Esophagus muscularis mucosa (tissue), 4 donors: ENCODE measurements at places on chromosomes 13 and 19.

DNA sequence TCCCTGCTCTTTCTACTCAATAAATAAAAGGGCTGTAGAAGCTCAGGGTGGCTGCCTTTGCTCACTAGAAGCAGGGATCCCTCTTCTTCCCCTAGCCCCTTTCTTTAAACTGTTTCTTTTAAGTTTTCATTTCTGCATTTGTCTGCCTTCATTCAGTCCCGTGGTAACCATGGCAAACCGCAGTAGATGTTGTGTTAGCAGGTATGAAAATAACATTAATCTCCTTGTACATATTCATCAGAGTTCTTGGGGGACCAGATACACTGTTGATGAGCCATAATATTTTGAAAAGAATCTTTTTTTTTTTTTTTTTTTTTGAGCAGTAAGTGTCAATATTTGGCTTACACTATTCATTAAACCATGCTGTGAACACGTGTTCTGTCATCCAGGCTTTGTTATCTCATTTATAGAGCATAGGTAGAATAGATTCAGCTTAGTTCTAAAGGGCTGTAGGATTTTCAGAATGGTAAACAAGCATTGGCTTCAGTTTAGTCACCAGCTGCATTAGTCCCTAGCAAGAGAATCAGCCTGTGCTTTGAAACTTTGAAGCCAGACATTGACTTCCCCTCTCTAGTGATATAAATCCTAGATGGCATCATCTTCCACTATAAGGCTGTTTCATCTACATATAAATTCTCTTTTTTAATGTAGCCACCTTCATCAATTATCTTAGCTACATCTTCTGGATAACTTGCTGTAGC lies 59.4 kb upstream of the SPRY2 start:
- no peak for DNase-seq

DNA sequence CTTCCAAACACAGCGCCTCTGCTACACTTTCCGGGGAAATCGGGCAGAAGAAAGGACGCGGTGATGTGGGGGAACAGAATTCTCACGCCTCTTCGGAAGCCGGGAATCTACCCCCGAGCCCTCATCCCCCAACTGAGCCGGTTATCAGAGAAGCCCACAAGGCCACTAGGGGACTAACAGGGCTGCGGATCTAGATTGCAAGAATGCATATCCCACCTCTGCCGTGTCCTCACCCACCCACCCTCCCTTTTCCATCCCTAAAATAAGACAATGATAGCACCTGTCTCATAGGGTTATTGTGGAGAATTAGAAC lies 1.1 kb downstream of the IGFLR1 start:
- no peak for DNase-seq

DNA sequence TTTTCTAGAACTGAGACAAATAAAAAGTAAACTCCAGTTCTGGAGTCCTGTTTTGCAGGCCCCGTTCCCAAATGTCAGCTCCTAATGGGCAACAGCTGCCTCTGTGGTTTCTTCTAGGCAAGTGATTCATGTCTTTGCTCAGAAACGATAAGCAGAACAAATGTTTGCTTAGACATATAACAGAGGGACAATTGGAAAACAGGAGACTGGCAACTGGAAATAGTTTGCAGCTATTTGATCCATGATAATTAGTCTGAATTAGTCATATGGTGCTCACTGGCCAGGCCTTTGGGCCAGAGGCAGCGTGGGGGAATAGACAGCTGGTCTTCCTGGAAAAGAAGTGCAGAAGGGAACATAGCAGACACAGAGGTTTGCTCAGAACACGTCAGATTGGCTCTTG lies 29.2 kb upstream of the TSHZ3 start:
- no peak for DNase-seq

DNA sequence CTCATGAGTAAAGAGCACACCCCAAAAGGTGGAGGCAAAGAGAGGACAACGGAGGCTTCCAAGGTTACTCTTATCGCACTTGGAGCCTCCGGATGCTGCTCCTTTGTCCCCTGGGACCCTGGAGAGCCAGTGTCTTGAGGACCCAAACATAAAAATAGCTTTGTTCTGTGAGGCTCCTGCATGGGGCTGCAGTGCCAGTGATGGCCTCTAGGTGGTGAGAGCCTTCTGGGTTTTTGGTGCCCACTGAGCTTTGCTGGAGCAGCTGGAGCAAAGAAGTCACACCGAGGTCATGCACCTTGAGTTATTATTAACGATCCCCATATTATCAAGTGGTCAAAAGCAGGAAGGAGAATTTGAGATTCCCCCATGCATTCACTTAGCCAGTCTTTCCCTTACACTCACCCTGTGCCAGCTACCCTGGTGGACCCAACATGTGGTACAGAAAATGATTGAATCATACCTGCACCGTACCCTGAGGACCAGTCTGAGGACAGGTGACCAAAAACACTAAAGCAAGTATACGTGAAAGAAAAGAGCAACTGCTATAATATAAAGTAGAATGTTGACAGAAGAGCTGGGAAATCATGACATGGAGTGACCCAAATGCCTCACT lies 41.5 kb downstream of the ZNF682 start:
- no peak for DNase-seq

- DNase-seq = no peak
Measured at GRCh38 chr13:48446464-48446863, 33.6 kb upstream of the LPAR6 start.

GRCh38 chr19:49098795-49099194 lies 13.5 kb downstream of the SNRNP70 start:
- DNase-seq = no peak

DNA sequence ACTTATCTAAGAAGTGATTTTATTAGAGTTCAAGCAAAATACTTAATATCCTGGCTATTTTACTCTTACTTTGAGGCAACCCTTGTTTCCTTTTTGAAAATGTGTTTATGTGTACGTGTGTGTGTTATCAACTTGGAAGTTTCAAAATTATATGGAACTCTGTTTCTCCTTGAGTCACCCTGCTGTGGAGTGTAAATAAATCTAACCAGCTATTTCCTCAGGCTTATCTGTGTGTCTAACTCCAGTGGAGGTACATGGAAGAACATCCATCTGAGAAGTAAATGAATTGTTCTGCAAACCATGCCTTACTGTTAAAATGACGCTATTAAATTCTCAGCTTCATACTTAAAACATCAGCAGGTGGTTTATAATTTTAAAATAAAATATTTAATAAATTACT lies 583.4 kb upstream of the SLITRK5 start:
- no peak for DNase-seq

DNA sequence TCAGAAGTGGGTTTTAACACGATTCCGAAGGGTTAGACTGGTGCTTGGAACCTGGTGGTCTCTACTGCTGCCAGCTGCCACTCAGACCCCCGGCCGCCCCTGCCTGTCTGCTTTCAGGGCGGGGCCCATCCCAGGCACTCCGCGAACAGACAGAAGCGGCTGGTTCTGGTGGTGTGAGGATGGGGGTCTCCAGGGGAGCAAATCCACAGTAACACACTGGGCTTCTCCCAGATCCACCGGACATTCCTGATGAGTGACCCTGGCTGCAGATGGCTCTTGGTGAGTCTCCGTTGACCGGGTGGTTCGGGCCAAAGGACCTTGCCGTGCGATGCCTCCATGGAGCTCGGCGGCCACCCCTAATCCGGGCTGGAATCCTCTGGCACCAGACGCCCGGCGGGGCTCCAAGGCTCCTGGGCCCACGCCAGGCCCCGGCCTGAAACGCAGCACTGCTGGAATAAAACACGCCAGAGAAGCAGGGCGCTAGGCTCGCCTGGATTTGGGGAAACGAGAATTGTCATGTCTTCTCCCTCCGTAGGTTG lies 2.1 kb upstream of the PTBP1 start:
- no peak for DNase-seq

GRCh38 chr13:23918208-23918607 lies 20.9 kb upstream of the C1QTNF9B start:
- no peak for DNase-seq

- DNase-seq = no peak
Measured at GRCh38 chr19:3642987-3643673, 16.5 kb upstream of the CACTIN start.

GRCh38 chr13:73572824-73573223 lies 514.0 kb downstream of the KLF5 start:
- DNase-seq = no peak

GRCh38 chr19:33187183-33187540 lies 7.0 kb upstream of the LRP3 start:
- no peak for DNase-seq

GRCh38 chr13:78679329-78679728 lies 20.4 kb upstream of the OBI1 start:
- no peak for DNase-seq

GRCh38 chr13:25901460-25902376 lies 150.1 kb downstream of the SHISA2 start:
- no peak for DNase-seq

GRCh38 chr13:31629085-31629780 lies 110.1 kb upstream of the RXFP2 start:
- DNase-seq = no peak

DNA sequence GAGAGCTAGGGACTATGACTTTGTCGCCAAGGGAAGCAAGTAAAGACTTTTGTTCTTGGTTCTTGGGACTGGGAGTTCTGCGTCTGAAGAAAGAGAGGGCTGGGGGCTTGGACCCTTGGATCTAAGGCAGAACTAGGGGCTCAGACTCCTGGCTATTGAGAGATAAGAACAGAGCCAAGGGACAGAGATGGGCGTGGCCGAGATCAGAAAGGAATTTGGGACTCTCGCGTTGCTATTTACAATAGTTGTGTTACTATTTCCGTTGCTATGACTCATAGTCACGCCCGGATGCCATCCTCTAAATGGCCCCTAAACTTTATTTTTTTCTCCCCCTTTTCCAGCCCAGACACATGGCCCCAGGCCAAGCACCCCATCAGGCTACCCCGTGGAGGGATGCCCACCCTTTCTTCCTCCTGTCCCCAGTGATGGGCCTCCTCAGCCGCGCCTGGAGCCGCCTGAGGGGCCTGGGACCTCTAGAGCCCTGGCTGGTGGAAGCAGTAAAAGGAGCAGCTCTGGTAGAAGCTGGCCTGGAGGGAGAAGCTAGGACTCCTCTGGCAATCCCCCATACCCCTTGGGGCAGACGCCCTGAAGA lies 759 bp downstream of the PPP1R15A start:
- DNase-seq = peak; percentile 96

GRCh38 chr19:1232652-1233072 lies 5.1 kb downstream of the CBARP start:
- DNase-seq = no peak

DNA sequence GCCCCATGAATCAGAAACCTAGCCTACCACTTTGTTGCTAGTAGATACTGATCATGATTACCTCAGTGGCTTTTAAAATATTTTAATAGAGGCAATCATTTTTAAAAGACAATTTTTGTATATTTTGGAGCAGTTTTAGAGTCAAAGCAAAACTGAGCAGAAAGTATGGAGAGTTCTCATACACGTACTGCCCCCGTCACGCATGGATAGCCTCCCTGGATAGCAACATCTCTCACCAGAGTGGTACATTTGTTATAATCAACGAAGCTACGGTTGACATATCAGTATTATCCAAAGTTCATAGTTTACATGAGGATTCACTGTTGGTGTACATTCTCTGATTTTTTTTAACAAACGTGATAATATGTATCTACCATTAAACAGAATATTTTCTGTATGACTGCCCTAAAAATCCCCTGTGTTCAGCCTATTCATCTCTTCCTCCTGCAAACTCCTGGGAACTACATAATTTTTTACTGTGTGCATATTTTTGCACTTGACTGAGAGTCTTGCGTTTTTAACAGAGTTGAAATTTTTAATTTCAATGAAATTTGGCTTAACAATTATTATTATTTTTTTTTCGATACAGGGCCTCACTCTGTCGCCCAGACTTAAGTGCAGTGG lies 1436.8 kb upstream of the PCDH9 start:
- no peak for DNase-seq

- DNase-seq = no peak
Measured at GRCh38 chr13:30618186-30618929, 638 bp downstream of the USPL1 start.

DNA sequence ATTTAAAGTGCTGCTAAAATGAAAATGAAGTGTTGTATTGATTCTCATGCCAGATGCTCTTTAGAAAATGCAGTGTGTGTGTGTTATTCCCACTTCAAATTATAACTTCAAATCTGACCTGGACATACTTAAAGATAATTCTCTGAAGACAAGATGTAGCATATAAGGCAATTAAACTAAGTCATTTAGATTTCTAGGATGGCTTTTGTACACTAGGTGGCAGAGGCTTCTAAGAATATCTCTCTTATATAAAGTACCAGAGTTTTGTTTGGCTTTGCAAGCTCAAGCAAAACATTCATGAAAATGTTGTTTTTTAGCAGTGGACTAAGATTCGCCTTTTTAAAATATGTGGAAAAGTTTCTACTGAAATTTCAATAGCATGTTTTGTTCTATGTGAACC lies 407.2 kb downstream of the GPC5 start:
- no peak for DNase-seq

GRCh38 chr19:33805313-33805712 lies 8.6 kb downstream of the KCTD15 start:
- no peak for DNase-seq

GRCh38 chr19:33267706-33268105 lies 34.6 kb downstream of the CEBPA start:
- no peak for DNase-seq

DNA sequence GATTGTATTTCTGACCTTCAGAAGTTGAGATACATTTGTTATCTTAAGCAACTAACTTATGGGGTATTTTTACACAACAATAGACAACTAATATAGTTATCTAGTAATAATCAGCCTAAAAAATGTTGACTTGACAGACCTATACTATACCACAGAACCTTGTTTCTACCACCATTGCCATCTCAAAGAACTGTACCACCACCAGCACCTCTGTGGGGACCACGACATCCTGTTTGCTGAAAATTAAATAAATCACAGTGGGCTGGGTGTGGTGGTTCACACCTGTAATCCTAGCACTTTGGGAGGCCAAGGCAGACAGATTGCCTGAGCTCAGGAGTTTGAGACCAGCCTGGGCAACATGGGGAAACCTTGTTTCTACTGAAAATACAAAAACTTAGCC lies 24.0 kb downstream of the TSKS start:
- no peak for DNase-seq

- no peak for DNase-seq
Measured at GRCh38 chr13:64627654-64628053, 2602.5 kb downstream of the PCDH9 start.

DNA sequence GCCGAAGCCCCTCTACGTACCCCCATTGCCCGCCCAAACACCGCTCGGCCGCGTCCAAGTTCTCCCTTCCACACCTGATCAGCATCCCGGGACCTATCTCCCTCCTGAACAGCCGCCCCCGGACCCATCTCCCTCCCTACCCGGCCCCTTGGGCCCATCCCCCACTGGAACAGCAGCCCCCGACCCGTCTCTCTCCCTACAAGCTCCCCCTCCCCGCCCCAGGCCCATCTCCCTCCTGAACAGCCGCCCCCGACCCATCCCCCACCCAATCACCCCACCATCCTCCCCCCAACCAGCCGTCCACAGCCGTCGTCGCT lies 610 bp downstream of the ZSCAN1 start:
- DNase-seq = no peak

GRCh38 chr13:62088165-62088564 lies 672.5 kb upstream of the PCDH20 start:
- DNase-seq = no peak

- DNase-seq = no peak
Measured at GRCh38 chr19:2309734-2310362, 1.9 kb upstream of the LINGO3 start.

DNA sequence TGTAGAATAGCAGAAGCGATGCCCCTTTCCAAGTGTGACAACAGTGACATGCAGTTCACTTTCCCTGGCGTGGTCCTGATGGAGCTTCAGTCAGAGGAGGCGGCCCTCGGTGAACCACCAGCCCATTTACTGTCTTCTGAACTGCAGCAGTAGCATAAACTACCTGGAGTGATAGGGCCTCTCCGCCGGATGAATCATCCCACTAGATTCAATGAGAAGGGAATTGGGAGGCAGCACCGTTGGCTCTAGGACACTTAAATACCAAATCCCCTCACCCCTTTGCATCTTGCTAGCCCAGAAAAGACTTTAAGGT lies 112.8 kb upstream of the GPR12 start:
- DNase-seq = no peak
